ENCODE measurements at places on chromosomes 6 and 20.

GRCh38 chr6:56671651-56672461, 29.2 kb upstream of the DST start:
- DNase-seq, result no peak

- no peak for DNase-seq
Observed at GRCh38 chr20:47493175-47493962, 8.3 kb upstream of the NCOA3 start.

DNA sequence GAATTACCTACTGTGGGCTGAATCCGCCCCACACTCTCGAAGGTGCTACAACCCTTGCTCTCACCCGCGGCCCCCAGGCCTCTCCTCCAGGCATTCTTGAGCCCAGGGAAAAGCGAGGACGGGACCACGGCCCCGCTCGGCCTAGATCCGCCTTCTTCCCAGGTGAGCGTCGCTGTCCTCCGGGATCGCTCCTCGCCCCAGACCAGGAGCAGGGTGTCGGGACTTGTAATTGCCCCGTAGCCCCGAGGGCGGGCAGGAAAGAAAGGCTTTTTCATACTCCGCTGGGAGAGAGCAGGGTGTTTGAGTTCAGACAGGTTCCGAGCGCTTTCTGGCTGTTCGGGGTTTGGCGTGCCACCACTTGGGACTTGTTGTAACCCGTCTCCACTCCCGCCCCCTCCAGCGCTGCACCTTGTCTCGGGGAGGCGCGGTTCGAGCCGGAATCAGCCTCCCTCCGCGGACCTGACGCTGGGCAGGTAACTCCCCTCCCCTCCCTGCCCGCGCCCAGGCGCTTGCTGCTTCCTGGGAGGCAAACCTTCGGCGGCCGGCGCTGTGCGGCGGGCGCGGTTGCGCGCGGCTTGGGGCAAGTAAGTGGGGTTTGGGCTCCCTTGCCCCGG, at the start of gene FAM83B:
Gene FAM83B, plus strand, starts transcription at position 529 of the 614 bp plus-strand sequence. CDS start 23,476 bp downstream, outside the sequence.
- DNase-seq, result no peak

- no peak for DNase-seq
Observed at GRCh38 chr6:57108691-57109090, 18.7 kb downstream of the ZNF451 start.

- peak; percentile 50 for DNase-seq
Observed at GRCh38 chr6:109349419-109349987, 32.8 kb downstream of the CD164 start.

GRCh38 chr6:46118836-46119235, 11.0 kb upstream of the ENPP4 start:
- DNase-seq, result no peak

DNA sequence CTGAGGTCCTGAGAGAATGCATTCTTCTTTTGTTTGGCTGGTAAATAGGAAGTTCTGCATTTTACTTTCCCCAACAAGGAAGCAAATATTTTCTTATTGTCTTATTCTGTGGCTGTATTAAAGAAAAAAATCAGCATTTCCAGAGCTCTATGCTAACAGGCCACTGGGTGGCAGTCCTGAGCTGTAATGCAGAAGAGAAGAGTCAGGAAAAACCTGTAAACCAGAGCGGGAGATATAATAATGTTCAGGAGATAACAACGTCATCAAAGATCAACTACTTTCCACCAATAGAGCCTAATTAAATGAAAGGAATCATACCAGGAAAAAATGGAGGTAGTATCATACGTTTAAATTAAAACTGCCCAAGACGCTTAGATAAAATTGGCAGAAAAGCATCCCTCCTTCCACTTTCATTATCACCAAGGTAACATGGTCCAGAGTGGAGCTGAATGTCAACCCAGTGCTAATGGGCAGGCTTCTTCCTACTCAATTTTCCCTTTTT, 55.6 kb upstream of the CARMIL1 start:
- DNase-seq, result no peak

DNA sequence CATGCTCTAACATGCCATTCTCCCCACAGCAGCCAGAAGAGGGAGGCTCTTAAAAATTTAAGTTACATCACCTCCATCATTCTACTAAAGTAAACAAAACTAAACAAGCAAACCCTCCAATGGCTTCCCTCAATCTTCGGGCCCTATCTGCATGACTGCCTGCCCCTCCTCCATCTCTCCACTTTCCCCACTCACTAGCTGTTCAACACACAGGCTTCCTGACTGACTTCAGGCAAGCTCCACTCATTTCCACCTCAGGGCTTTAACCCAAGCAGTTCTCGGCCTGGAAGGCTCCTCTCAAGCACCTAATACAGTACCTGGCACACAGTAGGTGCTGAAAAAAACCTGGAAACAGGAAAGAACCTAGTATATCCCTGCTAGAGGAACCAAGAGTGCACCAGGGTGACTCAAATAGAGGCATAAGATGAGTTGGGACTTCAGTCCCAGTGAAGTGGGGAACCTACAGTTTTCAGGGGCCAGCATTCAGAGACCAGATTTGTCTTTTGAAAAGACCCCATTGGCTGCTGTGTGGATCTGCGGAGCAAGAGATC, 2.8 kb downstream of the AHCY start:
- DNase-seq, result no peak

GRCh38 chr20:10221021-10221420, 2.4 kb downstream of the SNAP25 start:
- no peak for DNase-seq

DNA sequence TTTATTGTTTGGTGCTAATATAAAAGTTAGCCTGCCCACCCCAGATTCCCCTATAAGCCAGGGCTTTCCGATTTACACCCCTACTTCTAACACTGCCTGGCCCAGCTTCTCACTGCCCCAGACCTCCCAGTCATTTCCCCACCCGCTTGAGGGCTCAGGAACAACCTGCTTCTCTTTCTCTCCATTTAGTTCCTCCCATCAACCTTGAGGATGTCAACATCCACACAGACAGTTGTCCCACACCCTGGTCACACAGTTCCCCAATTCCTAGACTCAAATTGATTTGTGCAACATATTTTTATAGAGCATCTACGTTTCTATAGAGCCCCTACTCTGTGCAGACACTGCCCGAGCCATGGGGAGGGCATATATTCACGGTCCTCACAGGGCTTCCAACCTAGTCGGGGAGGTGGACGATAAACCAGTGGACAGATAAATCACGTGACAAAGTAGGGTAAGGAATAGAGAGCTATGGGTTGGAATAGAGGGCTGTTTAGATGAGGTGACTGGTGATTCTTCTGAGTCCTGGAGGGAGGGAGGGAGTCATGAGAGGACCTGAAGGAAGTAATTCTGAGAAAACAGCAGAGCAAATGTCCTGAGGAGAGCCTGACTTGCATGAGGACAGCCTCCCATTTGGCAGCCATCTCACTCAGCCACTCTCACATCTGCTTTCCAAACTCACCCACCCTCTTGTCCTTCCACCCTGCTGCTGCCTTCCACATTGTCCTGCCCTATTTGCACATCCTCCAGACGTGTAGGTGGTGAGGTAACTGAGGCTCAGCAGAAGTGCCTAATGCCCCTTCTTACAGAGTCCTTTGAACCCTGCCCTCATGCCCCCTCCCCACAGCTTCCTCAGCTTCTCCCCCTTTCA, 6.3 kb downstream of the GABRR2 start:
- no peak for DNase-seq

DNA sequence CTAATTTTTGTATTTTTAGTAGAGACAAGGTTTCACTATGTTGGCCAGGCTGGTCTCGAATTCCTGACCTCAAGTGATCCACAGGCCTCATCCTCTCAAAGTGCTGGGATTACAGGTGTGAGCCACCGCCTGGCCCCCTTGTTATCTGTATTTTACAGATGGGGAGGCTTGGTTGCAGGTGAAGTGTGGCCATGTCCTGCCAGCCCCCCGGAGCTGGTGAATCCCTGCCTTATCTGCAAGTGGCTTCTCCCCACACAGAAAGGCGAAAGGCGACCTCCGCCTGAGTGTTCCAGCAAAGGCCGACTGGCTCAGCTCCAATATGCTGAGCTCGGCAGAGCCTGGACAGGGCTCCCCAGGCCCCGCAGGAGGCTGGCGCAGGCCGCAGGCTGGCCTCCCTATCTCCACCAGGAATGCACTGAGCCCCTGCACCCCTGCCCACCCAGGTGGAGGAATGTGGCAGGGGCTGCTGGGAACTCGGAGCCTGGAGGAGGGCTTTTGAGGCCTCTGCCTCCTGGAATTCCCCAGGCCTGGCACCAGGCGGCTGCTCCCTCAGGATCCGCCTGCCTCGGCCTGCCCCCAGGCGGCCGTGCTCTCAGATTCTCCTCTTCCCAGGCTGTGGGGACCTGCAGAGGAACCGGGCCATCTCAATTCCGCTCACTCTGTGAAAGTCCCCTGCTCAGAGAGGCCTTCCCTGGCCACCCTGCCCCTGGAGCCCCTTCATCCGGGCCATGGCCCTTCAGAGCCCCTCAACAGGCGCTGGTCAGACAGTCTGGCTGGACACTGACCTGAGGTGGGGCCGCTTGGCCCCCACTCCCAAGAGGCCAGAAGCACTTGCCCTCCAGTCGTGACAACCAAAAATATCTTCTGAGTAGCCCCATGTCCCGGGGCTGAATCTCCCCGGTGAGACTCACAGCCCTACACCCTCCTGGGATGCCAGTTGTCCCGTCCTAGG, 9.3 kb upstream of the LAMA5 start:
- no peak for DNase-seq

GRCh38 chr6:56798163-56798562, 155.5 kb upstream of the DST start:
- peak; percentile 72 for DNase-seq

DNA sequence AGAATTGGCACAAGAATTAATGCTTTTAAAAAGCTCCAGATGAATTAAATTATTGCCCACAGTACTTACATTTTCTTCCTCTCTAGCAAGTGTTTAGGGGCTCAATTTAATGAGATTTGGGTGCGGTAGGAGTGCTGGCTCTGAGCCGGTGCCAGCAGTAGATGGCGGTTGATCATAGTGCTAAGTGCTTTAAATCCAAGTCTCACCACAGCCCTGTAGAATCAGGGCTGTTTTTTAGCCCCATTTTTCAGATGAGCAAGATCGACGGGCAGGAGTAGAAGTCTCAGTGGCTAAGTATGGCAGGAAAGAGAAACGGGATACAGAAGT, 136.9 kb upstream of the SALL4 start:
- no peak for DNase-seq

DNA sequence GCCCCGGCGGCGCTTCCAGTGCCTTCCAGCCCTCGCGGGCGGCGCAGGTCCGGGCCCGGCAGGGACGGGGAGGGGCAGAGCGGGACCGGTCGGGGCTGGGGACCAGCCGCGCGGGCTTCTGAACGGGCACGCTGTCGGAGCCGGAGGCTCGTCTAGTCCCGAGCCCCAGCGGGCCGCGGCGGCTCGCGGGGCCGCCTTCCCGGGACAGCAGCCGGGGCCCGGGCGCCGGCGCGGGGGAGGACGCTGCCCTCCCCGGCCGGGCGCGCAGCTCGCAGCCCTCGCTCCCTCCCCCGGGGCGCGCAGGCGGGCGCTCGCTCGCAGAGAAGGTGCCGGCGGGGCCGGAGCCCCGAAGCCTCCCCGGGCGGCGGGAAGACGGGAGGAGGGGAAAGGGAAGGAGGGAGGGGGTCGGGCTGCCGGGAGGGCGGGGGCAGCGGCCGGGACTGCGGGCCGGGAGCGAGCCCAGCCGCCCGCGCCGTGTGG, 696 bp upstream of the SIRPA start:
- no peak for DNase-seq

DNA sequence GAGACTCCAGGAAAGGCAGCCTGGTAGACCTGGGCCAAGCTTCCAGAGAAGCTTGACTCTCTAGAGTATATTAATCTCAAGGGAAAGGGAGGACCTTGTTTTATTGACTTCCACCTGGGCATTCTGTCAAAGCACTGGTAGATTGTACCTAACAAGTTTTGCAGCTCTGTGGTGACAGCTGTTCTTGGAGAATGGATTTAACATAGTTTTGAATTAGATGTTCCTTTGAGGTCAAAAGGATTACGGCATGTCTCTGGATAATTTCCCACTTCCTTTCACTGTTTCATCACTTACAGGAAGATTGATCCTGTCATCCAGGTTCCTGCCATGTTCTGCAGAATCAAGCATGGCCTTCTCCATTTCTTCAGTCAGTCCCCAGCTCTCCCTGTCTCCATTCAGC, 246.0 kb downstream of the PHACTR1 start:
- DNase-seq, result no peak

DNA sequence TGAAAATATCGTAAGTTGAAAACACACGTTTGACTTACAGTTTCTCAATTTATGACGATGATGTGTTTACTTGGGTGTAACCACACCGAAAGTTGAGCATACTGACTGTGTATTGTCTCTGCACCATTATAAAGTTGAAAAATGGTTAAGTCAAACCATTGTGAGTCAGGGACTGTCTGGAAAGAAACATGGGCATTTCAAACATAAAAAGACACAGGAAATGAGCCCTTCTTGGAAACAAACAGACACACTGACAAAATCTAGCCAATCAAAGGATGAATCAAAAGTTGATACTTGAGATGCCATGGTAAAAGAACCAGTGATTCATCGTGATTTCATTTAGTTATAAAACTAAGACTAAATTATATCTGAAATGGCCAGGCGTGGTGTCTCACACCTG, 5.3 kb downstream of the POPDC3 start:
- DNase-seq, result peak; percentile 73

- DNase-seq, result no peak
Observed at GRCh38 chr20:50431066-50431450, 79.1 kb upstream of the PTPN1 start.

DNA sequence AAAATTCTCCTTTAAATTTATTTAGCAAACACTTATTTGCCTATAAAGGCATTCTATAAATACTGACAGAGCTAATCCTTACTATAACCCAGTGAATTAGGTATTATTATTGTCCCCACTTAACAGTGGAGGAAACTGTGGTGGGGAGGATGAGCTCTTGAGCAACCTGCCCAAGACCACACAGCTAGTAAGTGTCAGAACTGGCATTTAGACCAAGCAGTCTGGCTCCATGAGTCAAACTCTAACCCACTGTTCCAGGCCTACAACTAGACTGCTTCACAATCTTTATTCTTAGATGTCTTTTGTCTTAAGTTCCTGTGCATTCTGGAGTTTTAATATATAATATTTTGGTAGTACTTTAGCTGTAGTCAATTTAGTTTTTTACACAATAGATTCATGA, 530.8 kb downstream of the BCKDHB start:
- DNase-seq, result no peak

DNA sequence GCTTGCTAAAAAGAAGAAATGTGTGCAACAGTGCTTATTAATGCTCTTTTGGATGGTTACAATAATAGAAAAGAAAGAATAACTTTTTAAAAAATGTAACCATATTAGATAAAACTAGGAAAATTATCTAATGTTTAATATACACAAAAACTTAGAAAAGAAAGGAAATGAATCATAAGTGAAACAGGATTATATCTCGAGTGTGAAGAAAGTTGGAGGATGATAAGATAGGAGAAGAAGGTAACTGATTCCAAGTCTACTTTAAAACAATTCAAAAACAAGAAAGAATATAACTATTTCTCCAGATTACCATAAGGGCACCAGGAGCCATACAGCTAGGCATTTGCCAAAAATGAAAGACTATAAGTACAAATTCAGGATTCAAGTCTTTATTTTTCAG, 73.0 kb downstream of the PHIP start:
- no peak for DNase-seq

GRCh38 chr6:54157405-54157804, 46.2 kb downstream of the MLIP start:
- DNase-seq, result no peak

DNA sequence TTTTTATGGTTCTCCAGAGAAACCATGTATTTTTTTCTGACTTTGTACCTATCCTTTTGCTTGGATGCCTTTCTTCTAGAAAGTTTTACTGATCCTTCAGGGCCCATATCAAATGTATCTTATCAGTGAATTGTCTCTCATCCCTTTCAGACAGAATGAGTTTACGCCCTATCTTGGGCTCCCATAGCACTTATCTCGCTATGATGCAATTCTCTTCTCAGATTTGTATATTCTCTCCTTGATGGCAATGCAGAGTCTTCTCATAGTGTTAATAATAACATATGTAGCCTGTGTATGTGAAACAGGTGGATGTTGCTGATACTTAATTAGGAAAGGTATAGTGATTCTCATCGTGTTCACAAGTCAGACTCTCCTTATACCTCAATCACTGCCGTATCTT, 336.2 kb downstream of the UTRN start:
- no peak for DNase-seq

Data from AG09309 (cell line).